ENCODE measurements at places on chromosomes 11 and 22. TPM values are rescaled to one million over a fixed set of nuclear protein-coding genes. Genes with fewer than 3 reads are reported as not detected.

Gene RAB1B
- 146 TPM for total RNA-seq

Gene MPPED1
- not detected for total RNA-seq

Gene SYT9
- not detected for total RNA-seq

Gene CFAP300
- 7.3 TPM for total RNA-seq

Gene MRPL49
- 78.4 TPM for total RNA-seq

Gene WNT7B
- total RNA-seq: not detected

Gene DLG2
- total RNA-seq: 1.7 TPM

Gene TRIM44
- total RNA-seq: 17.3 TPM

Gene USH1C
- not detected for total RNA-seq

Gene HMOX1
- 71.6 TPM for total RNA-seq

Gene DEUP1
- not detected for total RNA-seq

Gene MS4A4A
- total RNA-seq: not detected

Gene PTGDR2
- total RNA-seq: not detected

Gene ARHGEF17
- 23.5 TPM for total RNA-seq

Gene NLRP14
- not detected for total RNA-seq

Gene LSP1
- not detected for total RNA-seq

Gene MYOD1
- not detected for total RNA-seq

Gene OR4C13
- total RNA-seq: not detected

Gene ANKRD49
- total RNA-seq: 18.6 TPM

Gene HEPN1
- not detected for total RNA-seq

Gene SPCS2
- total RNA-seq: 51.1 TPM

Gene TMEM121B
- total RNA-seq: not detected

Gene CCDC88B
- total RNA-seq: 1.8 TPM

Gene GSTT2
- 0.65 TPM for total RNA-seq

Gene DNAJB13
- total RNA-seq: not detected

Gene LRRC74B
- not detected for total RNA-seq
